ENCODE measurements at places on chromosomes 2 and 18.
A peak's percentile ranks its signal among the peaks of the same experiment; 100 is the strongest.

GRCh38 chr18:46750626-46751025, 6.2 kb downstream of the ST8SIA5 start:
- no peak for DNase-seq

GRCh38 chr2:207481924-207482323, 47.8 kb upstream of the CREB1 start:
- no peak for DNase-seq

GRCh38 chr18:48802543-48803290, 148.0 kb downstream of the SMAD7 start:
- DNase-seq: no peak

GRCh38 chr2:74179063-74179865, 585 bp upstream of the MOB1A start:
- DNase-seq: no peak

- DNase-seq: no peak
Measured at GRCh38 chr2:24329700-24330099, 30.6 kb downstream of the ITSN2 start.

GRCh38 chr2:102119255-102119654, 23.3 kb upstream of the IL1R1 start:
- no peak for DNase-seq

GRCh38 chr18:26540043-26540628, 8.2 kb downstream of the KCTD1 start:
- peak; percentile 57 for DNase-seq

GRCh38 chr2:43171789-43172188, 54.6 kb downstream of the ZFP36L2 start:
- no peak for DNase-seq

- DNase-seq: no peak
Measured at GRCh38 chr2:127562936-127563335, 27.5 kb downstream of the MYO7B start.

DNA sequence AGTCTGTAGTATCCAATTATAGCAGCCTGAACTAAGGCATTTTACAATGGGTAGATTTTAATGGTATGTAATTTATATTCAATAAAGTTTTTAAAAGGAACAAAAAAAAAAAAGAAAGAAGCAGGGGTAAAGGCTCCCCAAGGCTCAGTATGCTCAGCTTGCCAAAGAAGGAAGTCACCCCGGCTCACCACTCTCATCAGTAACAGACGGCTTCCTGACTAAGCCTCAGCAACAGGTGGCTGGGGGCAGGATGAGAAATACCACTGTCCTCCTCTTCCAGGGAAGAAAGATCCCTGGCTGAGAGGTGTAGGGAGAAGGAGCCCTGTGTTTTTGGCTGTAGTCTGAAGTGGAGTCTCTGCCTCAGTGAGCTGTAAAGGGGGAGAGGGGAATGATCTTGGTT, 121.2 kb downstream of the ARHGEF4 start:
- DNase-seq: no peak

GRCh38 chr18:36974686-36975085, 145.8 kb downstream of the KIAA1328 start:
- DNase-seq: no peak

GRCh38 chr2:176554101-176555048, 285.1 kb downstream of the MTX2 start:
- DNase-seq: no peak

DNA sequence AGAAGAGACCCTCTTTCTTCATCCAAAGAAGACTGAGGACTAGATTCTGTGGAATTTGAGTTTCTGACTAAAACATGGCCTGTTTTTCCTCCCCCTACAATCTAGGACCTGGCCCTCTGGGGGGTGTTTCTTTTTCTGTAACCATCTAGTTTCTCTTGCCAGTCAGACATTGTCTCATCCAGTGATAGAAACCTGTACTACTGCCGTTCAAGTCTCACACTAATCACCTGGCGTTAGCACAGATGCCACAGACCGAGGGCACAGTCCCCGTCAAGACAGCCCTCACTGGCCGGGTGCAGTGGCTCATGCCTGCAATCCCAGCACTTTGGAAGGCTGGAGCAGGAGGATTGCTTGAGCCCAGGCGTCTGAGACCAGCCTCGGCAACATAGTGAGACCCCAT, 126.9 kb upstream of the NDUFV2 start:
- no peak for DNase-seq

- no peak for DNase-seq
Measured at GRCh38 chr18:79647307-79647706, 32.3 kb upstream of the CTDP1 start.

- DNase-seq: no peak
Measured at GRCh38 chr2:231399046-231399852, 3.7 kb downstream of the B3GNT7 start.

DNA sequence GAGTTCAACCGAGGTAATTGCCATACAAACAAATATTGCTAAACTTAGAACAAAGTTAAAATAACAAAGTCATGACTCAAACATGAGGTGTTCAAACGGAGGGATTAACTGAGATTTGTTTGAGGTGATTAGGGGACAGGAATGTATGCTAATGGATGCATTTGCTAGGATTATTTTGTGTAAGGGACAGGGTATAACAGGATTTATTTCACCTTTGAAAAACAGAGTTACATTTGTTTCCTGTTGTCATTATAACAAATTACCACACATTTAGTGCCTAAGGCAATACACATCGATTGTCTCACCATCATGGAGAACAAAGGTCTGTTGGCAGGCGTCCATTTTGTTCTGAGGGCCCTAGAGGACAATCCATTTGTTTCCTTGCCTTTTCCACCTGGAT, 304.3 kb upstream of the CNTNAP5 start:
- no peak for DNase-seq

GRCh38 chr2:109027702-109028101, 38.7 kb upstream of the EDAR start:
- DNase-seq: no peak

DNA sequence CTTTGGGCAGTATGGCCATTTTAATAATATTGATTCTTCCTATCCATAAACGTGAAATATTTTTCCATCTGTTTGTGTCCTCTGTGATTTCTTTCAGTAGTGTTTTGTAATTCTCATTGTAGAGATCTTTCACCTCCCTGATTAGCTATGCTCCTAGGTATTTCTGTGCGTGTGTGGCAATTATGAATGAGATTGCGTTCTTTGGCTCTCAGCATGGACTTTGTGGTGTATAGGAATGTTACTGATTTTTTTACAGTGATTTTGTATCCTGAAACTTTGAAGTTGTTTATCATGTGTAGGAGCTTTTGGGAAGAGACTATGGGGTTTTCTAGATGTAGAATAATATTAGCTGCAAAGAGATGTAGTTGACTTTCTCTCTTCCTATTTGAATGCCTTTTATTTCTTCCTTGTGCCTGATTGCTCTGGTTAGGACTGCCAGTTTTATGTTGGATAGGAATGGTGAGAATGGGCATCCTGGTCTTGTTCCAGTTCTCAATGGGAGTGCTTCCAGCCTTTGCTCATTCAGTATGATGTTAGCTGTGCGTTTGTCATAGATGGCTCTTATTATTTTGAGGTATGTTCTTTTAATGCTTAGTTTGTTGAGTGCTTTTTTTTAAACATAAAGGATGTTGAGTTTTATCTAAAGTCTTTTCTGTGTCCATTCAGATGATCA, 27.0 kb upstream of the THUMPD2 start:
- no peak for DNase-seq

DNA sequence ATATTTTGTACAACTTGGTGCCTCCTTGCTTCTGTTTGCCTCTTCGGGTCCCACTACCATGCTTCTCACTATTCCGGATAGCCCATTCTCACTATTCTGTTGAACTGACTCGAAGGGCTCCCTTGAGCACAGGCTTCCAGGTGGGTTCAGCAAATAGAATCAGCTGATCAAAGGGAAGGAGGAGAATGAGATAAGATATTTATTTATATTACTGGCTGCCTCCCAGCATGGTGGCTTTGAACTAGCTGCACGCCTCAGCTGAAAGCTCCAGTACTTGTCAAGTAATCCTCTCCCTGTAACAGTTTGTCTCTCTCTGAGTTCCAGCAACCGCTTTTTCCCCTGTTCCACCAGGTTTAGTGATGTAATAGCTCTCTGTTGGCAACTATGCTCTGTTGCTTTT, 187.8 kb upstream of the HNRNPA3 start:
- DNase-seq: no peak

- no peak for DNase-seq
Measured at GRCh38 chr2:183063083-183063482, 15.5 kb upstream of the DUSP19 start.

GRCh38 chr18:39344487-39344886, 1778.9 kb upstream of the CELF4 start:
- no peak for DNase-seq

- no peak for DNase-seq
Measured at GRCh38 chr2:142415461-142415860, 284.6 kb upstream of the LRP1B start.

DNA sequence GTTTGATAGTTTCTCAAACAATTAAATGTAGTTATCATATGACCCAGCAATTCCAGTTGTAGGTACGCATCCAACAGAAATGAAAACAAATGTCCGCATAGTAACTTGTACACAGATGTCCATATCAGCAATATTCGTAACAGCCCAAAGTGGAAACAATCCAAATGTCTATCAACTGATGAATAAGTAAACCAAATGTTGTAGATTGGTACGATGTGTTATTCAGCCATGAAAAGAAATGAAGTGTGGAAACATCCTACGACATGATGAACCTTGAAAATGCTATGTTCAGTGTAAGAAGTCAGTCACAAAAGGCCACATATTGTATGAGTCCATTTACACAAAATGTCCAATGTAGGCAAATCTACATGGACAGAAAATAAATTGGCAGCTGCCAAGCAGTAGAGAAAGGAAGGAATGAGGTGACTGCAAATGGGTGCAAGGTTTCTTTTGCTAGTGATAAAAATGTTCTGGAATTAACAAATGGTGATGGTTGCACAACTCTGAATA, 26.9 kb downstream of the GAREM1 start:
- no peak for DNase-seq

DNA sequence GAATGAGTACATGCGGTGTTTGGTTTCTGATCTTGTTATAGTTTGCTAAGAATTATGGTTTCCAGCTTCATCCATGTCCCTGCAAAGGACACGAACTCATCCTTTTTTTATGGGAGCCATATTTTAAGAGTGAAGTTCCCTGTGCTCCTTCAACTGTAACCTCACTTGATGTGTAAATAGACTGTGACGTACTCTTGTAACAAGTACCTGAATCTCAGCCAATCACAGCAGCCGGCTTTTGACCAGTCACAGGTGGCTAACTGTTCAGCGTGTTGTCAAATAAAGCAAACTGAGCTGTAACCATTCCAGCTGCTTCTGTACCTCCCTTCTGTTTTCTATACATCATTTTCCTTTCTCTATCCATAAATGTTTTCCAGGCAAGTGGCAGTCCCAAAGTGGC, 774.3 kb upstream of the HS6ST1 start:
- DNase-seq: no peak

DNA sequence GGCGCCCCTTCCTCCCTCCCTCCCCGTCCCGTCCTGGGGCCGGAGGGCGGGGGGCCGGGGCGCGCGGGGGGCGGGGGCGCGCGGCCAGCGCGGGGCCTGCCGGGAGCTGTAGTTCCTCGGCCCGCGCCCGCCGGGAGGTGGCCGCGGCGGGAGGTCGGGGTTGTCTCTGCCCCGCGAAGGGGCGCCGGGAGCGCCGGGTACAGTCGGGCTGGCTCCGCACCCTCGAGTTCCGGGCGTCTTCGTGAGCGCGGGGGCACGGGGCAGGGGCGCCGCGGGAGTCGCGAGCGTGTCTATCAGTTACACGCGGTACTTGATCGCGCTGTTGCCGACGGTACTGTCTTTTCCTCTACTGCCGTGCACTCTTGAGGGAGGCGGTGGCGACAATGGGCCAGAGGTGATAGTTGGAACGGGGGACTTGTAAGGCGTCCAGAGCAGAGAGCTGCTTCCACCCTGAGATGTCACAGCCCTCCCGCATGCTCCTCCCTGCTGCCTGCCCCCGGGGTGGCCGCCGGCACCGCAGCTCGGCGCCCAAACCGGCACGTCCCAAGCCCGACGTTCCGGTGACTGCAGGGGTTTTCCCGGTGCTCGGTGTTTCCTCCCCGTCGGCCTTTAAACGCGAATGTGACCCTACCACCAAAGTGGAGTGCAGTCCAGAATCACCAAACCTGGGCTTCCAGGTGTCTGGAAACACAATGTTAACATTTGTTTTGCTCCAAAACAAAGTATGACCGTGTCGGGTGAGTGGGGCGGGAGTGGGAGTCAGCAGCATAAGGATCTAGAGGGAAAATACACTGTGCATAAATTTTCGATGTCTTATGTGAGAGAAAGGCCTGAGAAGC, at the start of gene PRKD3:
PRKD3 (minus strand) TSS at position 48 of the 839 bp plus-strand sequence. CDS start 8,309 bp downstream, outside the sequence.
- no peak for DNase-seq

GRCh38 chr2:172106108-172106961, 3.6 kb upstream of the DLX2 start:
- DNase-seq: no peak

DNA sequence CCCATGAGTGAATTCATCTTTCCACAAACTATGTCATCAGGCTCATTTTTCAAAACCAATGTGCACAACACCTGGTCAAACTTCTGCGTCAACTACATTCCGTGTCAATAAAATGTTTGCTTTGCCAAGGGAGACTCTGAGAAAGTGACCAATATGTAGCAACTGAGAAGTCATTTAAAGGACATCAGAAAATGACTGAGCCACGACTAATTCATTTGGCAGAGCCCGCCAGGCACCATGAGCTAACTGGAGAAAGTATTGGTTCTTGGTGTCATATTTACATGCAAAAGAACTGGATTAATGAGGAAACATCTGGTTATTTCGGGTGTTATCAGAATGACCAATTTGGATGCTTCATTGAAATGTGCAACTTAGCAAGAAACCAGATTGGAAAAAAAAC, 7.2 kb downstream of the RND3 start:
- DNase-seq: no peak

- DNase-seq: no peak
Measured at GRCh38 chr2:194060269-194060668, 1596.8 kb upstream of the SLC39A10 start.

- DNase-seq: no peak
Measured at GRCh38 chr2:63681896-63682295, 93.1 kb downstream of the MDH1 start.

DNA sequence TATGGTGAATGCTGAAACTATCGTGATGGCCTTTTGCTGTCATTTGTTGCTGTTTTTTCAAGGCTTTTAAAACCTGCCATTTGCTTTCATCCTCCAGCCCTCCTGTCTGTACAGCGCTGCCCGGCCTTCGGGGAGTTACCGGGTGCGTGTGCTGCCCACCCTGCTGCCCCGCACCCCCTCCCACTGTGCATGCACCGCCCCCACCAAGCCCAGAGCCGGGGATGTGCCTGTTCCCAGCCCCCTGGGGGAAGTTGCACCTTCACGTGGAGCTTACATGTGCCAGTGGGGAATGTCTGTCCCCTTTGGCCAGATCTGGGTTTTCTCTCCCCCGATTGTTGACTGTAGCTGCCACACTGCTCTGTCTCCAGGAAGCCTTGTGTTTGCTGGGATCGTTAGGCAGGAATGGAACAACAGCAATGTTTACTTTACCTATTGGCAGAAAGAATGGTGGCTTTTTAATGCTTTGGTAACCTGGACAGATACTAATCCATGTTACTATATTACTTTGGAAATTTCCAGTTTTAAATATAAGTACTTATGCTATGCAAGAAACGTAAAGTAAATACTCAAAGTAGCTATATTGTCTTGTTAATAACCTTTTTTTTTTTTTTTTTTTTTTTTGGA, 64.8 kb upstream of the RBM44 start:
- DNase-seq: no peak

- DNase-seq: no peak
Measured at GRCh38 chr2:9309147-9309546, 102.5 kb downstream of the ASAP2 start.
